Activated CD8-positive, alpha-beta memory T cell treated with anti-CD3 and anti-CD28 coated beads for 24 hours (primary cell): ENCODE measurements at places on chromosomes 6 and 20.

DNA sequence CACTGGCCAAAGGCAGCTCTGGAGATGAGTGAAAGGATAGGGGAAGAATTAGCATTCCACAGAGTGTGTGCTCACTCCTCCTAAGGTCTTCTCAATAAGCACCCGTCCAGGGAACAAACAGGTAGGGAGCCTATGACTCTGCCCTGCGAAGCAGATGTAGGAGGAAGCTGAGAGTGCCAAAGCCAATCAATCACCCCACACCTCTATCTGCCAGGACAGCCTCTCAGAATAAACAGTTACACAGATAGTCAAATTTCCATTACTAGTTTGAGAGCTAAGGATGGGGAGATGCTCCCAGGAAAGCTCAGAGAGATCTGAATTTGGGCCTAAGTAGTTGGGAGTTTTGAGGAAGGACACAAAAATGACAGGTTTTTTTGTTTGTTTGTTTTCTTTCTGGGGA lies 40.5 kb upstream of the SLA2 start:
- DNase-seq = no peak

GRCh38 chr20:20012541-20012940 lies 4.6 kb upstream of the NAA20 start:
- DNase-seq = no peak

- DNase-seq = no peak
These were observed 5.8 kb downstream of the APOBEC2 start for GRCh38 chr6:41058783-41059181.

GRCh38 chr20:7207186-7207798 lies 439.8 kb downstream of the BMP2 start:
- DNase-seq = no peak

GRCh38 chr6:116059713-116060571 lies 749 bp downstream of the FRK start:
- no peak for DNase-seq

DNA sequence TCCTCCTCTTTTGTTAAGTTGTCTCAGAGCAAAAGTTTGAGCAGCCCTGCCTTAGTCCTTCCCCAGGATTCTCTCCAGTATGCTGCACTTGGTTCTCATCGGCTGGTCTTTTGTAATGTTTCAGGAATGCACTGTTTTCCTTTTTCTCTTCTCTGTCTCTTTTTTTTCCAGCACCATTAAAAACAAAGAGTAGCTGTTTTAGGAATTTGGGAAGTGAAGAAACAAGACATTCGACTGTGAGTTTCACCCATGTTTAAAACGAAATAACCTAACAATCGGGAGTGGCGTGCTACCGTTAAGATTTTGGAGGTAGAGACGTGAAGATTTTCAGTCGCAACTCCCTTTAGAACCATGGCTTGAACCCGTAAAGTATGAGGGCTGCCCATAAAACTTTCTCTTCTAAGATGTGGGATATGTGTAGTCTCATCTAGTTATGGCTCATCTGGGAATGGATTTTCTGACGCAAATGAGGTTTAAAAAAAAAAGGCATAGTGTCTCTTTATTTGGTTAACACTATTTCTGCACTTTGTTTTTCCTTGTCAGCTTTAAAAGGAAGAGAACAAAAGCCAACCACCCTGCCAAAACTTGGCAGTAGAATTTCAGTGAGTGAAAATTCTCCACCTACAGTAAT lies 35.9 kb upstream of the RAB23 start:
- no peak for DNase-seq

DNA sequence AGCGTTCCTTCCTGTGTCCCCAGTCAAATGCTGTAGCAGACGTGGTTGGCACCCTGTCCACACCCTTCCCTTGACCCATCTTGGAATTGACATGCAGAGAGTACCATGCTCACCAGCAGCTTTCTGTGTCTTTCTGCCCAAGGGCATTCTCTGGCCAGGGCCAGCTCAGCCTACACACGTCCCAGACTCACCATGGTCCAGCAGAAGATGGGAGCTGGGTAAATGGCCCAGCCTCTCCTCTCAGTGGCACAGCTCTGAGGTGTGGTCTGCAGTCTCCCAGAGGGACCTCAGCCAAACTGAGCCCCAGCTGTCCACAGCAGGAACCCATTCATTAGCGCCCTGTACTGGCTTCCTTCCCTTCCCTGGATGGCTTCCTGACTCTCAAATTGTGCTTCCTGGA lies 31.1 kb upstream of the BLCAP start:
- no peak for DNase-seq

DNA sequence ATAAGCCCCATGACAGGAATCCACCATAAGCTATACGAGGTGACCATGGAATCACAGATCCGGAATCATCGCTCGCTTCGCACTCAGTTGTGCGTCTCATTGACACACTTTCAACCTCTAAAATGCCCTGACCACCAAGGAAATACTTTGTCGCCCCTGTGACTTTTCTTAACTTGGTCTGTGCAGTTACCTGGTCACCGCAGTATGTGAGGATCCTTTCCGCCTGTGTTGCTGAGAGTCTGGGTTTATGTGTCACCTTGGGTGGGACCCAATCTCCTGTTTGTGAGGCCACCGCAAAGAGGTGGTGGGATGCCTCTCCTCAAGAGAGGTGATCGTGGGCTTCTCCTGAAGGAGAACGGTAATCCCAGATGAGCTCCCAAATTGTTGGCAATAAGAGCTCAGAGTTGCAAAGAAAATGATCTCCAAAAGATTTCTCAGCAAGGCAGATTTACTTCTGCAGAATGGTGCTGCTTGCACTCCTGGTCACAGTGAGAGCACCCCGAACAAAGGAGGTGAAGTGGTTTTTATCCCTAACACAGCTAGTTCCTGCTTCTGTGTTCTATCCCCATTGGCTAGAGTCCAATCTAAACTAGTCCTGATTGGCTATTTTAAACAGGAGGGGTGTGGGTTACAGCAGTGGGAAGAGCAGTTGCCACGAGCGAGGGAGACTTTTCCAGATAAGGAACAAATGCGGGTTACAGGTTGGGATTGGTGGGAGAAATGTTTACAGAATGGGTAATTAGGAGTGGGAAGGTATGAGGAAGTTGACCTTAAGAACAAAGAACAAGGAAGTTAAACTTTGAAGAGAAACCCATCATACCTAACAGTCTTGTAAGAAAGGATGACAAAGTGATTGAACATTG lies 9.1 kb upstream of the ZNFX1 start:
- DNase-seq = no peak

DNA sequence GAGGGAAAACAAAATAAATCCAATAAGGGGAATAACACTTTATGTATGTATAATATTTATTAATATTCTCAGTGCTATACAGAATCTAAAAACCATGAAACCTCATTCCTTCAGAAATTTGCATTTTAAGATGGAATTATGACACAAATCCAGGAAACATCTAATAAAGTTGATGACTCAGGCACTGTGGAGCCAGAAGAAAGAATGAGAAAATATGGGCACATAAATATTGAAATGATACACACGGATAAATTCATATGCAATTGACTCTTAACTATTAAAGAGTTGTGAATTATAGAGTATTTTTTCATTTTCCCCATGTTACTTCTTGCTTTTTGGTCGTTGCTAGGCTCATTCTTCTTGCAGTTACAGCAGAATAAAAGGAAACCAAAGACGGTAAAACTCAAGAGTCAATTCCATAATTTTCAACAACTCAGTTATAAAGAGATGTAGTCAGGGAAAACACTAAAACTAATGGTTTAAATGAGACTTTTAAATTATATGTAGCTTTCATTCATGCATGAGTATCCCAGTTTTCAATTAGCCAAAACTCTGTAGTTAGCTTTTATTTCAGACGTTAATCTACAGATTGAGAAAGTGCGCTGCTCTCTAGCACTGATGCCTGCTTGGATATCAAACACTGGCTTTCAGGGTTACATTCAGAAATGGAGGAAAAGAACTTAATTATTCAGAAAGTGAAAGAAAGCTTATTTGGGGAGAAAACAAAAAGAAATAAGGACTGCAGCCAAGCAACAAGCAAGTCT lies 95.4 kb downstream of the ADGRB3 start:
- DNase-seq = no peak

DNA sequence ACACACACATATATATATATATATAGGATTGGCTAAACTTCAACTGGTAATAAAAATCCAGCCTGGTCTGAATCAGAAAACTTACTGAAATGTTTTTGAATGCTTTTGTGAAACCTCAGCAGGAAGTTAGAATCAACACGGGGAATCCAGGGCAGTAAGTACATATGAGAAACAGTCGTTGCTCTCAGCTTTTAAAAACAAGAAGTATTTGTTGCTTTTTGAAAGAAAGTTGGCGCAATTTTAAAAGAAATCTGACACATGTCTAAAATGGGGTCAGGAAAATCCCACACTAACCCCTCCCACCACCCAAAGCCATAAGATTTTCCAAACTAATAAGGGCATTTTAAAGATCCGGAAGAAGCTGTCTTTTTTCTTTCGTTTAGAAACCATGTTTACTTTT lies 11.5 kb upstream of the CCDC170 start:
- no peak for DNase-seq

DNA sequence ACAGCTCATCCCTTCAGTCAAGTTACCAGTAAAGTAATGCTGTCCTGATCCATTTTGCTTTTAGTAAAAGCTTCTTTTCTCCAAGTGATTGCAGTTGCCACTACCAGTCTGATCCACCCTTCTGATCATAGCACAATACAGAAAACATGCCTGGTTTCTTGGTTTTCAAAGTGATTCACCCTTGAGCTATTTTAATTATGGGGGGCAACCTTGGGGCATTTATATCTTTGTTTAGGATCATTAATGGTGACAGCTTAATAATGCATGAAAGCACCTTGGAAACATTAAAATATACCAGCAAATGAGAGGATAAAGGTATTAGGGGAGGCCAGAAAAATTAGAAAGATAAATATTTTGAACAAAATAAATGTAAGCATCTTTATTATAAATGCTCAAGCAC lies 38.4 kb downstream of the LRRC1 start:
- DNase-seq = no peak

GRCh38 chr6:47653706-47654105 lies 44.7 kb upstream of the ADGRF4 start:
- no peak for DNase-seq

DNA sequence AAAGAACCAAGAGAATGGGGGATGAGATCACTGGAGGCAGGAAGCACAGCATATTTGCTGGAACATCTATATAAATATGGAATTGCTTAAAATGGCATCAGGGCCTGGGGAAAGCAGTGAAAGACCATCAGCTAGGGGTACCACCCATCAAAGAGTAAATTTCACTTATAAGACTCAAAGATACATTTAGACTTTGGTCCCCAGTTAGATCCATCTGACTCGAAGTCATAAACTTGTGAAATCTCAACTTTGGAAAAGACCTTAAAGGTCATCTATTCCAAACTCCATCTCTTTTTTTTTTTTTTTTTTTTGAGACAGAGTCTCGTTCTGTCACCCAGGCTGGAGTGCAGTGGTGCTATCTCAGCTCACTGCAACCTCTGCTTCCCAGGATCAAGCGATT lies 109.8 kb downstream of the UNC5CL start:
- DNase-seq = no peak

DNA sequence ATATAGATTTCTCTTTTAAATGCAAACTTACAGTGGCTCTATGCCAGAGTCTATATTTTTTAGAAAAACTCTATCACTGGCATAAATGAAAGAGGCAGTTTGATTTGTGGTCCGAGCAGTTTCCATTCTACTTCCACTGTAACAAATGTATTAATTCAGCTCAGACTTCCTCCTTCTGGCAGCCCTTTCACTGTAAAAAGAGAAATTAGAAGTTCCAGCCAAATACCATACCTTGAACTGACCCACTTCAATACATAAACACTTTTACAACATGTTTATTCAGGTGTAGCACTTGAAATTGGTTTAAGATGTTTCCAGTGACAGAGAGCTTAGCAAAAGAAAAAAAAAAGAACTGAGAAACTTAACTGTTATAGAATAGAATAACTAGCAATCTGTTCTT lies 99.3 kb downstream of the BMP5 start:
- no peak for DNase-seq

DNA sequence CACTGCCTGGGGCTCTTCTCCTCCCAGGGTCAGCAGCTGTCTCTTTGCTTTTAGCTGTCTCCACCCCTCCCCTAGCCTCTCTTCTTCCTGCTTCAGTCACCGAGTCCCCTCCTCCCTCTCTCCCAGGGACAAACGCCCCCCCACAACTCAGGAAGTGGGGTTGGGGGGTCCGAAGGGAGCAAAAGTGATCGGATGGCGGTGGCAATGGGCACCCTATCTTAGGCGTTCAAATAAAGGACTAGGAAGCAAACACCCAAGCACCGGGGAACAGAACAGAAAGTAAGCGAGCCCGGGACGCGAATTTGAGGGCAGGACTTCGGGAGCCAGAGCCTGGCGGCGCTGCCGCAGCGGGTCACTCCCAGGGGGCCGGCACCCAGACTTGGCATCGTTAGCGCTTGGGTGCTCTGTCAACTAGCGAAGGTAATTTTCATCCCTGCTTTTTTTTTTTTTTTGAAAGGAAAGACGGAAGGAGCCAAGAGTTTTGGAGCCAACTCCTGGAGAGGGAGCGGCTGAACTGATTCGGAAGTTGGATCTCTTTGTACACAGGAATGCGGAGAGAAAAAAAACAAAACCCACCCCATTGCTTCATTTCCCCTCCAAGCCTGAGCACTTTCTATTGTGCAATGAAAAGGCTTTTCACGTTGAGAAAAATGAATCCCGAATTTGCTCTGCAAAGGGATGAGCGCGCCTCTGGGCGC lies 815 bp upstream of the ITPR3 start:
- DNase-seq = peak; percentile 74
